ENCODE measurements at places on chromosomes 16 and 17. TPM values are rescaled to one million over a fixed set of nuclear protein-coding genes. Genes with fewer than 3 reads are reported as not detected.

CCDC200 gene
- not detected for total RNA-seq

RTN4RL1 gene
- 4.0 TPM for total RNA-seq

CCL5 gene
- total RNA-seq = 0.60 TPM

WNT9B gene
- total RNA-seq = 0.85 TPM

GSDMA gene
- total RNA-seq = 0.66 TPM

Measured in left ventricle myocardium inferior (tissue), 1 donor.